ENCODE measurements at places on chromosomes 1 and 21.

DNA sequence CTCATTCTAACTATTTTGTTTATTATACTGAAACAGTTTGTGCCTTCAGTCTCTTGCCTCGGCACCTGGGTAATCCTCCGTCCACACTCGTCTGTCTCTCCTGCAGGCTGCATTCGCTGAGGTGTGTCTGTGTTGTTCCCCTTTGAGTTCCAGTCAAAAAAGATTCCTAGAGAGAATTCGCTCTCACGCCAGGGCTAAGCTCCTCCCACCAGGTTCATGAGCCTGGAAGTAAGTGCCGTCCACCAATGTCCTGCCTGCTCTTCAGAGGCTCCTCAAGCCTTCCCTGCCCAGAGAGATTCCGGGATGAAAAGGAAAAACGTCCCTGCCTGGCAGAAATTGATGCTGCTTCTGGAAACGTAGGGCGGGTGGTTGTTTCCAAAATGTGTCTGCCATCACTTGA lies 12.9 kb downstream of the KIAA2013 start:
- no peaks in the 10 kb centered on the region for H3K27me3 ChIP-seq
- H3K4me1 ChIP-seq, result no peaks in the 10 kb centered on the region
- H3K36me3 ChIP-seq, result peaks cover 12% of the 10 kb centered on the region
- H3K4me3 ChIP-seq, result no peak overlapping the region

DNA sequence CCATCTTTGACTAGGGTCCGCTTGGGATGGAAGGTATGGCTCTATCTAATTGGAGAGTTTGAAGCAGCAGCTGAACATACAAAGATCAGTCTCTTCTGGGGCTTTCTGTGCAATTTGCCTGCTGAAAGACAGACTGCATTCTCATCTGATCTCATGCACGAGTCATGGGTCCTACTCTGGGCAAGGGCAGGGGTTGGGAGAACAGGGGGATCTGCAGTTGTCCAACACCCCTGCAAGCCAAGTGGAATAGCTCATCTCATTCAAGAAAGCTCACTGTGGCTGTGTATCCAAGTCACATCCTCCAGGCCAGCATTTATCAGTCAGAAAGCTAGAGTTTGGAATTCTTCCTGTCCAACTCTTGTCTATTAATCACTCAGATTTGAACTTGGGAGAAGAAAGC lies 177.2 kb upstream of the C8B start:
- H3K4me3 ChIP-seq, result no peak overlapping the region
- H3K27me3 ChIP-seq, result no peaks in the 10 kb centered on the region
- H3K27ac ChIP-seq, result no peak overlapping the region
- no peaks in the 10 kb centered on the region for H3K36me3 ChIP-seq
- no peak for DNase-seq

GRCh38 chr1:201552941-201553351 lies 14.0 kb downstream of the NAV1 start:
- no peaks in the 10 kb centered on the region for H3K36me3 ChIP-seq
- H3K27ac ChIP-seq, result peak overlapping the region; percentile 50
- H3K27me3 ChIP-seq, result no peaks in the 10 kb centered on the region
- H3K4me1 ChIP-seq, result peaks cover 38% of the 10 kb centered on the region

GRCh38 chr1:6603238-6603914 lies 707 bp upstream of the KLHL21 start:
- peaks cover 13% of the 10 kb centered on the region for H3K36me3 ChIP-seq
- peaks cover 46% of the 10 kb centered on the region for H3K4me1 ChIP-seq
- H3K27ac ChIP-seq, result peak overlapping the region; percentile 100
- H3K27me3 ChIP-seq, result no peaks in the 10 kb centered on the region
- peak overlapping the region; percentile 92 for H3K4me3 ChIP-seq

GRCh38 chr1:32733582-32734321 lies 31.2 kb upstream of the SYNC start:
- H3K27ac ChIP-seq, result no peak overlapping the region
- H3K27me3 ChIP-seq, result no peaks in the 10 kb centered on the region
- no peak overlapping the region for H3K4me3 ChIP-seq
- no peaks in the 10 kb centered on the region for H3K36me3 ChIP-seq
- H3K4me1 ChIP-seq, result no peaks in the 10 kb centered on the region

DNA sequence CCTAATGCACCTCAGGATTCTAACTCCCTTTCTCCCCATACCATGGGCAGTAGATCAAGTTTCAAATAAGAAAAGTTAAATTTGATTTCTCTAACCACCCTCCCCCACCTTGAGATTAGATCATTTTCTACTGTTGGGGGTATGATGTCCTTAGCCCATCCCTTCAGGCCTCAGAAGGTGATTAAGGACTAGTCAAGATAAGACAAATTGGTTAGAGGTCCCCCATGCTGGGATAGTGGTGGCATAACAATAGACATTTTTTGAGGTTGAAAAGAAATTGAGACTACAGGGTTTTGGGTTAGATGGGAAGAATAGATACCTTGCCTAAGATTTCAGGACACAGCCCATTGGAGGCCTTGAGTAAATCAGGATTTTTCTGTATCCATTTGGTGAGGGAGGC lies 2.5 kb downstream of the CFAP126 start:
- no peak overlapping the region for H3K4me3 ChIP-seq
- H3K27ac ChIP-seq, result no peak overlapping the region

DNA sequence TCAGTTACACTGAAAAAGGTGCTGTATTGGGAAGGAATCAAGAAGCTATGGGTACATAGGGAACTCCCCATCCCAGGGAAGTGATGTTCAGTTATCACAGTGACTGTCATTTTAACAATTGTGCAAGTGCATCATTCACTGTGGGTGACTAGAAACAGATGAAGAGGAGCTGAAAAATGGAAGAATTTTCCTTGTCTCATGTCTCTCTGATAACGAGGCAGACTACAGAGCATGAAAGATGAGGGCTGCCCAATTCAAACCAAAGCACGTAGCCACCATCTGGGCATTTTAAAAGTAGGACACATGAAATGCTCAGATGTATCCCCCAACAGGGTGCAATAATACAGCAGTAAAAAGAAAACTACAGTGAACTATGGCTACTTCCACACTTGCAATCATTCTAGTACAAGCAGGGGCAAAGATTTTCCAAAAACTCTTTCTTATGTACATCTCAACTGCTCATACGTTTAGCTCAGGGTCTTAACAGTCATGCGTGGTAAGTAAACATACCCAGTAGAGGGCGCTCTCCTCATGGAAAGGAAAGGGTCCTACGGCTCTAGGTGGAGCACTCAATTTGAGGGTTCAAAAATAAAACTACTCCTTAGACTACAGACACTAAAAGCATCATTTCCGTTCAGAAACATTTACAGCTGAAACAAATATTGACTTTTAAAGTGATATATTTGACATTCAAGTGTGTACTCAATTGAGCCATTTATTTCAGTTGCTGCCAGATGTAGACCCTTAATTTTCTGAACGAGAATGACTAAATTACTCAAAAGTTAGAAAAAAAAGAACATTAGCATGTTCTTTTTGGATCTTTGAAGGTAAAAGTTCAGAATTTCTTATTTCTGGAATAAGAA lies 143.2 kb downstream of the KCTD3 start:
- H3K4me1 ChIP-seq, result no peaks in the 10 kb centered on the region

DNA sequence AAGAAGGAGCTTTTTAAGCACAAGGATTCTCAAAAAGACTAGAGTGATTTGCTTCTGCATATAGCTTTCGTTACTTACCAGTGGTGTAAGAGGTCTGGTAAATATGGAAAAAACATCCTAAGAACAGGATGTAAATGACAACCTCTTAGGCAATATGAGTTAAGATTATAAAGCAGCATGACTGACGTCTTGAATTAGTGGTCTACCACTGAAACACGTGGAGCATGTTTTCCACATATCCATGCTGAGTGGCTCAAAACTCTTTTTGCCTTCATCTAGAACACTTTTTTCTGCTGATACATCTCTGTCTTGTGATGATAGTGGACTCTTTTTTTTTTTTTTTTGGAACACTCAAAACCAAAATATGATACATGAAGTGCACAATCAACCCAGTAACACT lies 44.6 kb downstream of the RCAN1 start:
- H3K36me3 ChIP-seq, result no peaks in the 10 kb centered on the region
- no peak overlapping the region for H3K4me3 ChIP-seq
- no peaks in the 10 kb centered on the region for H3K4me1 ChIP-seq
- H3K27ac ChIP-seq, result no peak overlapping the region

- no peaks in the 10 kb centered on the region for H3K4me1 ChIP-seq
- no peaks in the 10 kb centered on the region for H3K36me3 ChIP-seq
- no peaks in the 10 kb centered on the region for H3K27me3 ChIP-seq
- no peak overlapping the region for H3K4me3 ChIP-seq
Observed at GRCh38 chr1:209416716-209417115, 166.8 kb upstream of the CAMK1G start.

DNA sequence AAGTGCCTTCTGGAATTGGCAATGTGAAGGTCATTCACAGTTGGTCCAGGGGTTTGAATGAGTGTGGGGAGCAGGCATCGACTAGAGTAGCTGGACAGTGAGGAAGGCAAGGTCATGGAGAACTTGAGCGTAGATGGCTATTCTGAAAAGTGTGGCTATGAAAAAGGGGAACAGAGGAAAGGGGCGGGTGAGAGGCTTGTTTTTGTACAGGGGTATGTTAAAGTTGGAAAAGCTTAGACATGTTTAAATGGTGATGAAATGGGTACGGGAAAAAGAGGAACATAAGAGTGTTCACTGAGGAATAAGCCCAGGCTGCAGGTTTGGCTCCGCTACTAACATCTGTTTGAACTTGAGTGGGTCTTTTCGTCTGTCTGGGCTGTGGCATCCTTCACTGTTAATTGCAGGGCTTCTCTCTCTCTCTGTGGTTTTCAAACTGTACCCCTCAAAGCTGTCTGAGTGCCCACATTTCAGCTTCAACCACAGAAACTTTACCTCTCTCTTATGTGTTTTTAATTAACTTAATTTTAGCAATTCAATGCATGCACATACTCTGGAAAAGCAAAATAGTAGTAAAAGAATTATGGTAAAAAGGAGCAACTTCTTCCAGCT lies 70.8 kb upstream of the COA6 start:
- H3K27me3 ChIP-seq, result no peaks in the 10 kb centered on the region
- no peaks in the 10 kb centered on the region for H3K36me3 ChIP-seq
- DNase-seq, result no peak
- no peaks in the 10 kb centered on the region for H3K4me1 ChIP-seq
- H3K27ac ChIP-seq, result no peak overlapping the region
- no peak overlapping the region for H3K4me3 ChIP-seq

Data from lower lobe of right lung (tissue), 2 donors.